ENCODE measurements at places on chromosomes 6 and 20. TPM values are rescaled to one million over a fixed set of nuclear protein-coding genes. Genes with fewer than 3 reads are reported as not detected.

Gene SAMD3
- total RNA-seq, result 10.0 TPM

Gene AGER
- total RNA-seq, result not detected

Gene MRS2
- total RNA-seq, result 17.5 TPM

Gene SLC12A5
- total RNA-seq, result not detected

DNA sequence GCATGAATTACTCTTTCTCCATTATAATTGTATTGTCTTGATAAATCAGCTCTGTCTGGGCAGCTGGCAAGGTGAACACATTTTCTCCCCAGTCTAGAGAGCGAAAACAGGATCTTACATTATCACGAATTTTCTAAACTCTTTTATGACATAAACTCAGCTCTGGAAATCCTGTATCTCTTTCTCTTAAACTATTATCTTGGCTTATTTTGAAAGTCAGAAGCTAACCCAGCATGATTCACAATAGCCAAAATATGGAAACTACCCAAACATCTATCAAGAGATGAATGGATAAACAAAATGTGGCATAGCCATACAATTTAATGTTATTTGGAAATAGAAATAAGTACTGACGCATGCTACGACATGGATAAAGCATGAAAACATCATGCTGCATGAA, 25.9 kb upstream of the AGPAT4 start:
- DNase-seq, result no peak
- H3K36me3 ChIP-seq, result no peaks in the 10 kb centered on the region
- H3K27me3 ChIP-seq, result no peaks in the 10 kb centered on the region

GRCh38 chr6:23349521-23350147, 776.4 kb upstream of the NRSN1 start:
- no peak for DNase-seq
- no peaks in the 10 kb centered on the region for H3K27me3 ChIP-seq
- H3K27ac ChIP-seq, result no peak overlapping the region
- no peaks in the 10 kb centered on the region for H3K4me1 ChIP-seq

GRCh38 chr6:12569646-12570045, 146.9 kb upstream of the PHACTR1 start:
- no peaks in the 10 kb centered on the region for H3K27me3 ChIP-seq
- no peak overlapping the region for H3K4me3 ChIP-seq
- no peaks in the 10 kb centered on the region for H3K36me3 ChIP-seq
- H3K4me1 ChIP-seq, result no peaks in the 10 kb centered on the region

DNA sequence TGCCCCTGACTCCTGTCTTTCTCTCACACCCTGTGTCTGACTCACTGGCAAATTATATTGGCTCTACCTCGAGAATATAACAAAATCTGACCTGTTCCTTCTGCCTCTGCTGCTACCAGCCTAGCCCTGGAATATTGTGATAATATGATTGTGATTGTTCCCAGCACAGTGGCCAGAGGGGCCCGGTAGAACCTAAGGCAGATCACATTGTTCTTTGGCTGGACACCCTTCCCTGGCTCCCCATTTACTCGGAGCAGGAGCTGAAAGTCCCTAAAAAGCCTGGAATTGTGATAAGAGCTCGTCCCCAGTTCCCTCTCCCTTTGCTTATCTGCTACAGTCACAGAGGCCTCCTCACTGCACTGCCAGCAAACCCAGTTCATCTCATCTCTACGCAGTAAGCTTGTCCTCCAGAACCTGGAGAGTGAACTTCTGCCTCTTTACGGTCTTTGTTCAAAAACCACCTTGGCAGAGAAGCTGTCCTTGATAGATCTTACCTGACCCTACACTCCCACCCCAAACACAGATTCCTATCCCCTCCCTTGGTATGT, 21.8 kb downstream of the SERPINB6 start:
- H3K4me3 ChIP-seq, result no peak overlapping the region
- H3K27ac ChIP-seq, result no peak overlapping the region
- DNase-seq, result no peak
- no peaks in the 10 kb centered on the region for H3K4me1 ChIP-seq

DNA sequence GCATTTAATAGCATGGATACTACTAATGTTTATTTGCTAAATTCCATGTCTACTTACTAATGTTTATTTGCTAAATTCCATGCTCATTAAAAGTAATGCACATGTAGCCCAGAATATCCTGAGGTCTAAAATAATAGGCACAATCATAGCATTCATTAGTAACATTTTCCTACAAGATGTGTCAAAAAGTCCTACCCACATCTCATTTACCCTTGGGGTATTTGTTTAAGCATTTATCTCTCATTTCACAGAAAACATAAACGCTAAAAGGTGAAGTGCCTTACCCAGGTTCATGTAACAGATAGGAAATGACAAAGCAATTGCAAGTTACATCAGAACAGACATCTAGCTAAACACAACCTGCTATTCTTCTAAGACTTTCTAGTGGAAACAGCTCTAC, 457.1 kb downstream of the HACE1 start:
- H3K4me1 ChIP-seq, result no peaks in the 10 kb centered on the region
- H3K27me3 ChIP-seq, result no peaks in the 10 kb centered on the region
- no peaks in the 10 kb centered on the region for H3K36me3 ChIP-seq
- no peak overlapping the region for H3K27ac ChIP-seq

- no peak for DNase-seq
Observed at GRCh38 chr6:167682125-167682524, 144.6 kb upstream of the AFDN start.

DNA sequence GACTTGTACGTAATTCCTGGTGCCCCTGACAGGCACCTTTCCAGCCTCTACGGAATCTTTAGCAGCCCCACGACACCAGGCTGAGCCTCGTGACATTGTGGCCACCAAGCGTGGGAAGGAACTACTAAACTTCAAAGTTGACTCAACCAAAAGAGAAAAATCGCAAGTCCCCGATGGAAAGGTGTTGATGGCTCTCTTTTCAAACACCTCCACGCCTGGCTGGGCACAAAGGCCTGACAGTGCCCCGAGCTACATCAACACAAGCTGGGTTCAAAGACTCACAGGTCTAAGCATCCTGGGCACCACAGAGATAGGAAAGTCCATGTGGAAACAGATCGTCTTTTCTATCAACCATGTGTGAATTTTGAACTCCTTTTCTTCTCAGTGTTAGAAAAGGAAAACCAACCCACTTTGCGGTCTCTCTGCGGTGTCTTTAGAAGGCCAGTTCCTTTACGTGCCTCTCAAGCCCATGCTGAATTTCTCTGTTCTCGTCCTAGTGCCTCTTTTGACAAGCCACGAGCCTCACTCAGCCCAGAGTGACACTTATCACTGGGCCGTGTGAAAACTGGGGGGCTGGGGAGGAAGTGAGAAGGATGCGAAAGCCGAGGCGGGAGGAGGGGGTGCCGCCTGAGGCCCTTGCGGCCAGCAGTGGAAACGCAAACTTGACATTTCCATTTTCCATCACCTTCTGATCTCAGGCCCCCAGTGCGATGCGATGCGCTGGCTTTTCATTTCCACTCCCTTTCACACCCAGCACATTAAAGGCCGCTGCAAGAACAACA, 59.4 kb downstream of the GFOD1 start:
- H3K27me3 ChIP-seq, result no peaks in the 10 kb centered on the region
- H3K36me3 ChIP-seq, result no peaks in the 10 kb centered on the region
- no peak overlapping the region for H3K4me3 ChIP-seq
- H3K4me1 ChIP-seq, result no peaks in the 10 kb centered on the region

GRCh38 chr6:160188773-160189172, 67.2 kb downstream of the SLC22A1 start:
- DNase-seq, result no peak
- no peaks in the 10 kb centered on the region for H3K4me1 ChIP-seq
- no peak overlapping the region for H3K27ac ChIP-seq
- no peaks in the 10 kb centered on the region for H3K27me3 ChIP-seq
- no peaks in the 10 kb centered on the region for H3K36me3 ChIP-seq
- no peak overlapping the region for H3K4me3 ChIP-seq

GRCh38 chr6:73941892-73942291, 245.9 kb downstream of the CD109 start:
- no peaks in the 10 kb centered on the region for H3K4me1 ChIP-seq
- H3K36me3 ChIP-seq, result no peaks in the 10 kb centered on the region
- H3K27ac ChIP-seq, result no peak overlapping the region
- H3K4me3 ChIP-seq, result no peak overlapping the region
- no peak for DNase-seq
- H3K27me3 ChIP-seq, result no peaks in the 10 kb centered on the region

GRCh38 chr6:80618953-80619352, 512.5 kb downstream of the BCKDHB start:
- no peaks in the 10 kb centered on the region for H3K4me1 ChIP-seq
- no peak overlapping the region for H3K4me3 ChIP-seq
- H3K27ac ChIP-seq, result no peak overlapping the region
- H3K36me3 ChIP-seq, result no peaks in the 10 kb centered on the region

- H3K4me1 ChIP-seq, result peaks cover 4% of the 10 kb centered on the region
- no peaks in the 10 kb centered on the region for H3K27me3 ChIP-seq
- no peak overlapping the region for H3K27ac ChIP-seq
- DNase-seq, result no peak
Observed at GRCh38 chr20:50101887-50102286, 11.1 kb downstream of the UBE2V1 start.

GRCh38 chr6:34154668-34155447, 9.0 kb upstream of the GRM4 start:
- no peaks in the 10 kb centered on the region for H3K36me3 ChIP-seq
- no peaks in the 10 kb centered on the region for H3K4me1 ChIP-seq
- H3K4me3 ChIP-seq, result no peak overlapping the region
- H3K27ac ChIP-seq, result no peak overlapping the region
- peak; percentile 60 for DNase-seq

GRCh38 chr6:106046116-106046853, 39.9 kb upstream of the PRDM1 start:
- DNase-seq, result no peak
- H3K4me3 ChIP-seq, result no peak overlapping the region
- H3K36me3 ChIP-seq, result no peaks in the 10 kb centered on the region
- H3K27ac ChIP-seq, result no peak overlapping the region
